ENCODE measurements at places on chromosomes 7 and 10.

GRCh38 chr7:132666774-132667172 lies 90.5 kb upstream of the PLXNA4 start:
- DNase-seq = peak; percentile 9

DNA sequence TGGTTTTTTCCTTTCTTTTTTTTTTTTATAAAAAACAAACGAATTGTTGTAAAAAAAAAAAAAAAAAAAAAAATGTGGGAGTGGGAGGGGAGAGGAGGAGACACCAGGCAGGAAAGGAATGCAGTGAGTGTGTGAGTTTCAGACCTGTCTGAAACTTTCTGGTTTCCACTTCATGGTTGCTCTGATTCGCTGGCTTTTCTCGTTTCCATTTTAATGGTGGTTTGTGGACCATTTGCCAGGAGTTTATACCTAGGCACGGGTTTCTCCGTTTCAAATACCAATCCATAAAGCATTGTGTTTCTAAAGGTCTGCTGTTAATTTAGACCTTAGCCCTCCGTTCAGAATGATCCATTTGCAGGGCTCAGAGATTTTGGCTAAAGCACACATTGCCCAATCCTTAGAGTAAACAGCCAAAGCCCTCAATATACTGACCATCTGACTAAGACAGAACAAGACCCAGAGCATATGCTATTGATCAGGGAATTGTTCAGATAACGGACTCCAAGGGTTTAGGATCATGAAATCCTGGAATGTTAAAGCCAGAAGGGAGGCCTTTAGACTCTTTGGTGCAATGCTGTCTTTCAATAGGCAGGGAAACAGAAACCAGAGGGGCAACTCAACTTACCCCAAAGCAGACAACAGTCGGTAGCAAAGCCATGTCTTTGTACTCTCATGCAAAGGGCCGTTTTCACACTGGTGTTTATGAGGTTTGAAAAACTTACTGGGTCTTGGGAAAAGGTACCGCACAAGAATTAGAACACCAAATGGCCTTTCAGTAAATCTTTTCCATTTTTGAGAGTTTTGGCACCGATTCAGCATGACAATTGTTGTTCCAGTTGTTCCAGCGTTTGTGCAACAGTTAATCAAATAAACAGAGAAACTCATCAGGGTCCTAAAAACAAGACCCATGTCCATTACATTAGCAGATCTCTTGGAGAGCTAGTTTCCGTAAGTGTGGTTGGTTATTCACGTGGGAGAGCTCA lies 94.3 kb upstream of the AGBL3 start:
- no peak for DNase-seq

DNA sequence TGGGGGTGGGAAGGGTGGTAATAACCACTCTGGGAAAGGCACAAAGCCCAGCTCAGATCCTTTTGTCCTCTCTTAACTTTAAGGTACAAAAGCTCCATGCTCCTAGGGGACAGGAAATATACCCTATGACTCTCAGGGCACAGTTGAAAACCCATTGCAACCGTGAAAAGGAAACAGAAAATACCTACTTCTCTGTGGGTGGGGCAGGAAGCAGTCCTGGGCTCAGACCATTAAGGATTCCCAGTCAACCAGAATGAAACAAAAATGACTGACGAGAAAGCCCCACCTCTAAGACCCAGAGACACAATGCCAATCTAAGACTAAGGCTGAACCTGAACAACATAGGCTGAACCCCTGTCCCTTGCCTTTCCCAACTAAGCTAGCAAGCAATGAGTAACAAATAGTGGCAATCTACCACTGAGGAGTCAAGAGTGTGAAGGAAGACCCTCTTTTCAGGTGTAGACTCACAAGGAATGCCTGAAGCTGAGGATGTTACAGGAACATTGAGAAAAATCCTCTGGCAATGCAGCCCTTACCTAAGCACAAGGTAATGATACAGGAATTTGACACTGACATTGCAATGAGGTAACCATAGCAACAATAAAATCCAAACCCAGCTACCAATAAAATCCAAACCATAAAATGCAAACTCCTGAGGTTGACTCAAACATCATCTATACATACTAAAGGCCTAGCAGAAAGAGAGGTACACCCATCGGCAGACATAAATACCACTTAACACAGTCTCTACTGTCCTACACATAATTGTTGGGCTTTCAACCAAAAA lies 380.1 kb downstream of the HPSE2 start:
- DNase-seq = no peak

- no peak for DNase-seq
Observed at GRCh38 chr10:25505466-25505865, 330.7 kb downstream of the GPR158 start.

DNA sequence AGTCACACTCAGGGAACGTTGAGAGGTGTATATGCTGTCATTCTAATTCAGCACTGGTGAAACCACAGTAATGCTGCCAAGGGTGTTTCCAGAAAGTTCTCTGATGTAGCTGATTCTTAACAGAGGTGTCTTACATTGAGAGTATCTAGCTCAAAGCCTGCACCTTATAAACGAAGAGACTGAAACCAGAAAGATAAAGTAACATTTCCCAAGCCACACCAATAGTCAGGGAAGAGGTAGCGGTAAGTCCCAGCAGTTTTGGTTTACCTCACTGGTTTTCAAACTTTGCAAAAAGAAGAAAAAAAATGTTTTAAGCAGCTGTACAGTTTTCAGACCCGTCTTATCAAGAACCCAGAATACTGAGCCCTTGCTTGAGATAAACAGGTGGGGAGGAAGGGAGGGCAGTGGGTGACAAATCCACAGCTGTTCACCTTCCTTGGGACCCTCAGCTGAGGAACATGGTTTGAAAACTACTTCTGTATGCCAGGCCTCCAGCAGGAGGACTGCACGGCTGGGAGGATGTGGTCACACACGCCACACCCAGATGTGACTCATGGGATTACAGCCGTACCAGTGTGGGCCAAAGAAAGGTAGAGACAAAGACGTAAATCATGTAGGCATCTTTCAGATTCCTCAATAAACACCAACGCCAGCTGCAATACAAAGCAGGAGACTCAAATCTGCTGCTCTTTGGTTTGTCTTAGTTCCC lies 63.9 kb upstream of the GSDME start:
- DNase-seq = peak; percentile 87

GRCh38 chr7:101968720-101969466 lies 151.5 kb downstream of the CUX1 start:
- no peak for DNase-seq
